ENCODE measurements at places on chromosomes 6 and 20. TPM values are rescaled to one million over a fixed set of nuclear protein-coding genes. Genes with fewer than 3 reads are reported as not detected.

DNA sequence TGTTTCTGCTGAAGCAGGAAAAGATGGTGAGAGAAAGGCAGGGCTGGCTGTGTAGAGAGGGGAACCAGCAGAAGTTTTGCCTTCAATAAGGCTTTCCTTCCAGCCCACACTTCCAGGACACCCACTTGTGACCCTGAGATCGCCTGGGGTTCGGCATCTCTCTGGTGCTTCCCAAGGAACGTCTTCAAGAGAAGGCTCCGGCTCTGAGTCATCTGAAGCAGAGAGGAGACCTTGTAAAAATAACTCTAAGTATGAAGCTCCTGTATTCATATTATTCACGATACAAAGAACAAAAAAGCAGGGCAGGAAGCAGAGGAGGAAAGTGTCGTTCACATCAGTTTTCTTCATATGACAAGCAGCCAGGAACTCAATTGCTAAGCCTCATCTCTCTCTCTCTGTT, 95.4 kb upstream of the MRPS10 start:
- no peak for DNase-seq

DNA sequence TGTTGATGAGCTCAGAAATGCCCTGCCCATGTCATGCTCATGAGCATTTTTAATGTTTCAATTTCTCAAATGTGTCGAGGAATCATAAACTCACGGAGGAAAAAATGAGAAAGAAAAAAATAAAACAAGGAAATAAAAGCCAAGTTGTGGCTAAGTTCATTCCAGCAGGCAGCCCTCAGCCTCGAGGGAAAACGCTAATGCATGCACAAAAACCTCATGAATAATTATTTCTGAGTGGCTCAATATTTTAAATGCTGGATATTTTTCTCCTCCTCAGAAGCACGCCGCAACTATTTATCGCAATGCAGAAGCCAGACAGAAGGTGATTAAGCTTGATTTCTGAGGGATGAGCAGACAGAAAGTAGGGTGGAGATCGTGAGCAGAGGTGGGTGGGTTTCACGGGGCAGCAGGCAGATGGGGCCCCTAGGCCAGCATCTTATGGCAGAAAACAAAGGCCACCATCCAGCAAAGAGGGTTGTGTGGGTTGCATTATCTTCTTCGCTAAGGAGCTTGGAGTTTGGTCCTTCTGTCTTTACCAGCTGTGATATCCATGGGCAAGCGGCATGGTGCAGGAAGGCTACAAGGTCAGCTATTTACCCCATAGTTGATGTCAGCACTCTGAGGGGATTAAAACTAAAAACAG, 151.5 kb upstream of the LRFN2 start:
- no peak for DNase-seq

TCF21 gene
- total RNA-seq: 1.3 TPM

DNA sequence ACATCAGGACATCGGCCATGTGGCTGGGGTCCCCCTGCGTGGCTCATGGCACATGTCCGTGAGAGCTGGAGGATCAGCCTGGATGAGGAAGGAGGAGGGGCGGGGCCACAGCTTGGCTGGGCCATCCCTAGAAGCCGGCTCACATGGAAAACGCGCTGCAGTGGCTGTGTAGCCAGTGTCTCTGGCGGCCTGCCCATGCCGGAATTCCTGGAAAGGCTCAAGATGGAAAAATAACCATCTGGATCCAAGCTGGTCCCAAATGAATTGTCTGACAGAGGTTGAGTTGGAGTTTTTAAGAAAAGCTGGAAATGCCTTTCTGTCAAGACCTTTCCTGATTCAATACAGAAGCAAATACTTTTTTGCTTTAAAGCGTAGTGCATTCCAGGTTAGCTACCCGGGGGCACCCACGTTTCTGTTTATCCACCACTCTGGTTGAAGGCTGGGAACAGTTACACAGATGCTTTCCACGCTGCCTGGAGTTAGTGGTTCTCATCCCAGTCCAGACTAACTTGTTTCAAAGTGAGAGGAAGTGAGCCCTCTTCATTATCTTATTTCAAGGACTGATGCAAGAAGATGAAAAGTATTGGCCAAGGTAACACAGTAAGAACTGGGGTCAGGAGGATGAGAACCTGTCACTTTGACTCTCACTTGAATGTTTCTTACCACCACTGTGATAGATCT, 99.0 kb downstream of the GMPR start:
- no peak for DNase-seq

- DNase-seq: no peak
These were observed 17.3 kb downstream of the TAF4 start for GRCh38 chr20:62048346-62048761.

GRCh38 chr20:31747640-31748039, 8.6 kb downstream of the TPX2 start:
- DNase-seq: no peak

- DNase-seq: no peak
These were observed 103.6 kb downstream of the GMDS start for GRCh38 chr6:2141644-2142290.

DNA sequence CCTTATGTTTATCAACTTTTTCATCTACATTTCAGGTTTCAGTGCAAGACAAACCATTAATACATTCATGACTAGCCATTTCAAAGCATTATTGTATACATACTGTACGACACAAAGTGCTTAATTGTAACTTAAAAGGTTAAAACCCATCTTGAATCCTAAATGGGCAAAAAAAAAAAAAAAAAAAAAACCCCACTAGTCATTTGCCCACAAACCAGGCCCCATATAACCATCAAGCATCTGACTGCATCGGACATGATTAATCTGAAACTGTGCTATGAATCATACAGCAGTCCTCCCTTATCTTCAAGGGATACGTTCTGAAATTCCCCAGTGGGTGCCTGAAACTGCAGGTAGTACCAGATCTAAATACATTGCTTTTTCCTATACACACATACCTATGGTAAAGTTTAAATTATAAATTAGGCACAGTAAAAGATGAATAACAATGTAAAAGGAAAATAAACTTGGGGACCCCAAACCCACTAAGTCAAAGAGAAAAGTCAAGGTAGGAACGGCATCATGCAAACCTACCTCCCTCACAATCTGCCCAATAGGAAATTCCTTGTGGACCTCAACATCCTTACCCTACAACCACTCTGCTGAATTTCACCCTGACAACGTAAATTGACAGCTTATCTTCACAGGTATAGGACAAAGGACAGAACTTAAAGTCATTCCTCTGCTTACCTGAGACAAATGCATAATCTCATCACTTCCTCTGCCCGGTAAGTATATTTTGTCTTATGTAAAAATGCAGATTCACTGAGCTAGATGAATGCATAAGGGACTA, 14.3 kb downstream of the B4GALT5 start:
- DNase-seq: no peak

GRCh38 chr6:149212206-149212605, 105.3 kb upstream of the TAB2 start:
- DNase-seq: no peak

DNA sequence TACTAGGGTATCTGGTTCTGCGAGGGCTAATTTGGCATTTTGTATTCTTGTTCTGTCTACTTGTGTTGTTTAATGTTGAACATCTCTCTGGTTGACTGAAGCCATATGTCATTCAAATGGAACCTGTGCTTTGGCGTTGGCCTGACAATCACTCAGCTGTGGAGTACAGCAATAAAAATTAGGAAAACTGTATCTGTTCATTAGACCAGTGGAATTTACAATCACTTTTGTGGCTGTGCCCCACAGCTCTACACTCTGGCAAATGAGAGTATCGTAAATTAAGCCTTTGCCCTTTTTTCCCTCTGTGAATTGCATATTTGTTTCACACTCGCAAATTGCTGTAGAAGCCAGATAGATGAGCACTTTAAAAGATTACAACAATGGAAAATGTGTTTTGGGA, 102.0 kb downstream of the ARID1B start:
- no peak for DNase-seq

GRIK2 gene
- 4.8 TPM for total RNA-seq

DNA sequence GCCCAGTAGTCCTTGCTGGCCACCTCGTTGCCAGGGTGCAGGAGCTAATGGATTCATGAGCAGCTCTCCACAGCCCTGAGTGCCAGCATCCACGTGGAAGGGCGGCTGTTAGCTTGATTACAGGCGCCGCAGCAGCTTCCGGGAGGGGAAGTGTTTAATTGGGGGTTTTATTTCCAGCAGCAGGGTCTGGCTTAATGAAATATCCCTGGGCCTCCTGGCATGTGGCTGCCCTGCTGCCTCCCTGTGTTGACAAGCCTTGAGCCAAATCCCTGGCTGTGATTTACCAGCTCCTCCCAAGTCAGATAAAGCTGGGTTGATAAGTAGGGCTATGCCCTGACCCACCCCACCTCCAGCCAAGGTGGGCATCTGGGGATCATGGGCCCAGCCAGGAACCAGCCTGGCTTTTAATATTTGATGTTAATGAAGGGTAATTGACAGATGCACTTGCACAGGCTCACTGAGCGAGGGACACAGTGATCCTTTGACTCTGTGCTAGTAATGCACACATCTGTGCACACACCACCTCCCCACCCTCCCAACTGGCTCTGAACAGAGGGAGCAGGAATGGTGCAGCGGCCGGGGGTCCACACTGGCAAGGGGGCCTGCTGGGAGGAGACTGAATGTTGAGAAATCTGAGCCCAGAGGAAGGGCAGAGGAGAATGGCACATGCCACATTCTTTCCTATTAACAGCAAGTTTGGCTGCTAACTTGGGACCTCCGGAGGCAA, 13.6 kb downstream of the GLP1R start:
- no peak for DNase-seq

- DNase-seq: no peak
These were observed 149.2 kb upstream of the PRDM1 start for GRCh38 chr6:105936972-105937371.

BMP2 gene
- 17.9 TPM for total RNA-seq

DNA sequence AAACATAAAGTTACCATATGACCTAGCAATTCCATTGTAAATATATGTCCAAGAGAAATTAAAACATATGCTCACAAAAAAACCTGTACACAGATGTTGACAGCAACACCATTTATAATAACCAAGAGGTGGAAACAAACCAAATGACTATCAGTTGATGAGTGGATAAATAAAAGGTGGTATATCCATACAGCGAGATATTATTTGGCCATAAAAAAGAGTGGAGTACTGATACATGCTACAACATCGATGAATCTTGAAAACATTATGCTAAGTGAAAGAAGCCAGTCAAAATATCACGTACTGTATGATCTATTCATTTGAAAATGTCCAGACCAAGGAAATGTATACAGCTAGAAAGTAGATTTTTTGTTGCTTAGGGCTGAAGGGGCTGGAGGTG, 2.9 kb downstream of the CAP2 start:
- DNase-seq: no peak

FKBP5 gene
- total RNA-seq: 12.5 TPM

- DNase-seq: no peak
These were observed 154.1 kb upstream of the MMS22L start for GRCh38 chr6:97437087-97437486.

TRIM15 gene
- total RNA-seq: 1.4 TPM

DNA sequence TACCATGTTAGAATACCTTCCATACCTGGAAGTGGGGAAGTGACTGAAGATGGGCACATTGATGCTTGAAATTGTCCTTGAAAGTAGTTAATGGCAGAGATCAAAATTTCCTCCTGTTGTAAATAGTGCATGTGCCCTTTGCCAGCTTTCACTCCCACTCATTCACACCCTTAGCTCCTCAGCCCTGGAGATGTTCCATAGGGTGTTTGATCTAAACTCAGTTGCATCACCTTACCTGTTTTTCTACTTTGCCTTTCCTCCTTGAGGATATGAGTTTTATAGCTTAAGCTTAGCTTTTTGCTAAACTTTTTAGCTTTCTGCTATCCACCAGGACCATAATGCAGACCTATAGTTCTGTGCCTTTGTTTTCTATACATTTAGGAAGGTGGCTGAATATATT, 69.0 kb downstream of the CEP57L1 start:
- no peak for DNase-seq

PTCRA gene
- total RNA-seq: not detected

DNA sequence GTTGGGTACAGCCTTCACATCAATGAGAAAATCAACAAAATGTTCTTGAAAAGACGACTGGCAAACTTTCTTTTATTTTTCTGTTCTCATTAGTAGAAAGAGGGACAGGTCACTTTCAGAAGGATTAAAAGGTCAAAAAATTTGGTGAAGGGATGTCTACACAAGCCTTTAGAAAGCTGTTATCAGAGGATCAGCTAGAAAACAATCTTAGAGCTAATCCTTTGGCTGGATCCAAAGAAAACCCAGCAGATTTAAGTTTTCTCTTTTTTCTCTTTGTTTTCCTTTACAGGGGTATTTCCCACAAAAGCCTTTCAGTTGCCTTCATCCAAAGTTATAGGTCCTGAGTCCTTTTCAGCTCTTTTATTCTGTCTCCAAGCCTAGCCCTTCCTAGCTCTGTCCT, 57.3 kb upstream of the EDN1 start:
- no peak for DNase-seq

- no peak for DNase-seq
These were observed 125.6 kb upstream of the STXBP5 start for GRCh38 chr6:147078602-147079001.

- no peak for DNase-seq
These were observed 21.7 kb downstream of the B4GALT5 start for GRCh38 chr20:49691818-49692568.

- peak; percentile 70 for DNase-seq
These were observed at the start of gene C6orf141 for GRCh38 chr6:49550492-49551077. TSS of gene C6orf141 (plus strand) at chr6:49550668. CDS start at chr6:49550793, 125 bp downstream.

DNA sequence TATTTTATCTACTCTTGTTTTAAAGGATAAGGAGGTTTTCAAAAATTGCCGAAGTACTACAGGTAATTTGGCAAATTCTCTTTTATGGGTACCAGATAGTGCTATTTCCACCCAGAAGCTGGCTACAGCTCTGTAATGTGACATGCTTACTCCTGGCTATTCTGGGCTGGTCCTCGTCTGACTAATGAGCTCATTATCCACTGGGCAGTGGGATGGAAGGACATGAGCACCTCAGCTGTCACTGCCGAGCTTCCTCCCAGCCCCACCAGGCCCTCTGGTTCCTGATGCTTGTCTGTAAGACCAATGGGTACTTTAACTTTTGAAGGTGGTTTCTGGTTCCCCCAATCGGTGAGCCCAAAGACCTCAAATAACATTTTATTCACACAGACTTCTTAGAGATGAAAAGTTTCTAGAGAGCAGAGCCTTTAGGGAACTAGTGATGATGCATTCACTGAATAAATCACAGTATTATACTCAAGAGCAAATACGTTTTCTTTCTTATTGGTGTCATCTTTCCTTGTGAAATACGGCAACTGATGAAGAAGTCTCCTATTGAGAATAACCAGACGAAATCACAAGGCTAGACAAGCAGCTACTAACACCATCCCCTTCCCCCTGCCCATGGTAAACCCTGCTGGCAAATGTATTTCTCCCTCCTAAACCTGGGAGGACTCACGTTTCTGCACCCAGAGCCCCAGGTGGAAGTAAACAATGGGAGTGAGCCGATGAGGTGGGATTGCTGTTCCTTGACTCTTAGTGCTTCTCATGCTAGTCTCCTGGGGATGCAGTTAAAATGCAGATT, 80.8 kb downstream of the SLC22A3 start:
- no peak for DNase-seq

- no peak for DNase-seq
These were observed 2.1 kb downstream of the GNMT start for GRCh38 chr6:42962502-42963178.

DNA sequence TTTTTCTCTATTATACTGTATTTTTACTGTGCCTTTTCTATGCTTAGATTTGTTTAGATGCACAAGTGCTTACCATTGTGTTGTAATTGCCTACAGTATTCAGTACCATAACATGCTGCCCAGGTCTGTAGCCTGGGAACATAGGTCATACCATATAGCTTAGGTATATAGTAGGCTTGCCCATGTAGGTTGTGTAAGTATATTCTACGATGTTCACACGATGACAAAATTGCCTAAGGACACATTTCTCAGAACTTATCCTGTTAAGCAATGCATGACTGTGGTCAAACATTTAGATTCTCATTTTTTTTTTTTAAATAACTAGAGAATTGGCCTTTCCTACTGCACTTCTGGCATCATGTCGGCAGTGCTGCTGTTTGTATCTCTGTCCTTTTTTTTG, 253.7 kb upstream of the SUPT3H start:
- no peak for DNase-seq
